Activated CD4-positive, alpha-beta T cell treated with anti-CD3 and anti-CD28 coated beads, Interleukin-2, amount 10 ng/mL, durations not matched to agents 24 days and 14 days (primary cell): ENCODE measurements at places on chromosomes 4 and X. TPM values are rescaled to one million over a fixed set of nuclear protein-coding genes. Genes with fewer than 3 reads are reported as not detected.

MSANTD1 gene
- 0.62 and 0.70 TPM in 2 replicates for total RNA-seq

ITM2A gene
- total RNA-seq, result 102 and 113 TPM in 2 replicates

MND1 gene
- total RNA-seq, result 15.0 and 18.8 TPM in 2 replicates

FOXR2 gene
- total RNA-seq, result not detected in 2 replicates

SMIM10 gene
- total RNA-seq, result 0.65 and 0.88 TPM in 2 replicates

AP1AR gene
- total RNA-seq, result 20.5 and 27.0 TPM in 2 replicates

GPM6B gene
- total RNA-seq, result 0.14 TPM in 1 of 2 replicates, not detected in the other

HTRA3 gene
- 0.12 TPM in 1 of 2 replicates, not detected in the other for total RNA-seq

PABPC1L2A gene
- total RNA-seq, result not detected in 2 replicates

GRCh38 chrX:105477351-105477750 is 256.9 kb upstream of the TEX13A start:
- no peaks in the 10 kb centered on the region for H3K27me3 ChIP-seq
- no peak overlapping the region for H3K27ac ChIP-seq
- no peaks in the 10 kb centered on the region for H3K4me1 ChIP-seq

GRCh38 chrX:72306085-72306801 is 529 bp upstream of the CITED1 start:
- H3K36me3 ChIP-seq, result no peaks in the 10 kb centered on the region
- no peak overlapping the region for H3K27ac ChIP-seq
- peaks cover 62% of the 10 kb centered on the region for H3K27me3 ChIP-seq
- peak overlapping the region; percentile 86 for H3K4me3 ChIP-seq
- peaks cover 21% of the 10 kb centered on the region for H3K4me1 ChIP-seq

DNA sequence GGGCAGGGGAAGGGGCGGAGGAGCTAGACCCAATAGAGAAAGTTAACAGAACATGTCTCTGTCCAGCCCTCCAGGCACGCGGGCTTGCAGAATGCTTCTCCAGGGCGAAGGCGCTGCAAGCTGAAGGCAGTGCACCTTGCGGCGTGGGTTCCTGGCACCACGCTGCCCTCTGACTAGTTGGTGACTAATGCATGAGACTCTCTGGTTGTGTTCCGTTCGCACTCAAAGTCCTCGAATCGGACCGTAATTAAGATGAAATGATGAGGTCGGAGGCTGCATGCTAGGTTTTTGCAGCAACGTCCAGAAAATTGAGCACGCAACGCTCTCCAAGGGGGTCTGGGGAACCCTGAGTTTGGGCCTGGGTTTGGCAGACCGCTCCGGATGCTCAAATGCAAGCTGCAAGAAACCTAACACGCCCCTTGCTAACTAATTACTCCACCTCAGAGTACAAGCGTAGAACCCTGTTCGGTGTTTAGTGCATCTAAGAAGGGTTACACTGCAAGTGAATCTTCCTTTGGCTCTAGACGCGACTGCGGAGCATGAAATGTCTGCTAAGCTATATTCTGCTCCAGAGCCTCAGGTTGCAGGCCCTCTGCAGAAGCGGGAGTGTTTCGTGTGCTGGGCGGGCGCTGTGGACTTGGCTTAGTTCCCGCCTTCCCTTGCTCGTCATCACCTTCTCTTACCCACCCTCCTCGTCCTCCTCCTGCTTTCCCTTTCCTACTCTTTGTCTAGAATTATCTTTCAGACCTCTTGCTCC is 57.1 kb upstream of the NKAP start:
- H3K4me1 ChIP-seq, result peaks cover 2% of the 10 kb centered on the region
- DNase-seq, result no peak
- no peak overlapping the region for H3K4me3 ChIP-seq
- peaks cover 59% of the 10 kb centered on the region for H3K27me3 ChIP-seq
- H3K36me3 ChIP-seq, result no peaks in the 10 kb centered on the region
- no peak overlapping the region for H3K27ac ChIP-seq

DNA sequence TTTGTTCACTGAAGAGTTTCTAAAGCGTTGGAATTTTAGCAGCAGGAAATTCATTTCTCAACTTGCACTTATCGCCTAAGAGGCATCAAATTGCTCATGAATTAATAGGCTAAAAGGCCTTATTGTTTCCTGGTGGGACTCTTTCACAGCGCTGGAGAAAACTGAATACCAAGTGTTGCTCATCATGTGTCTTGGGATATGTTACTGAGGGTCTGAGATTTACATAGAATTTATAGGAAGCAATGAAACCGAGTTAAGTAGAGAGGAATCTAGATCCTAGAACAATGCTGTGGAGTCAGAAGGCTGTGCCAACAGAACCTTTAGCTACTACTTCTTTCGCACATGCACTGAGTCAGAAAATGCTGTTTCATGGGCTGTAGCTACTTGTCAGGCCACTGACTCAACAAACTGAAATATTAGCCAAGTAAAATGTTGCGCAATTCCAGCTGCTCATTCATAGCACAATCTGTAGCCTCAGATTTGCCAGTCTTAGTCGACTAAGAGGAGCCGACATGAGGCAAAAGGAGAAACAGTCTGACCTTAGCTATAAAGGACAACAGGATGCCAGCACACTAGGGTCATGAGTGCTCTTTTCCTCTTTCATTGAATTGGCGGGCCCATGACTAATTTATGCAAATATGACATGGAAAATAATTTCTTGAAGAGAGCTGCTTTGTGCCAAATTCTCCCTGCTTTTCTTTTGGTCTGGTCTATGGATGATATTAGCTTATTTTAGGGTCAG is 35.9 kb upstream of the CXCL8 start:
- no peak overlapping the region for H3K4me3 ChIP-seq
- H3K36me3 ChIP-seq, result no peaks in the 10 kb centered on the region
- H3K27ac ChIP-seq, result no peak overlapping the region

- H3K27me3 ChIP-seq, result no peaks in the 10 kb centered on the region
- no peak for DNase-seq
- H3K27ac ChIP-seq, result no peak within 1 kb of the TSS
- no peaks in the 10 kb centered on the region for H3K36me3 ChIP-seq
- H3K4me1 ChIP-seq, result no peaks in the 10 kb centered on the region
- H3K4me3 ChIP-seq, result no peak within 1 kb of the TSS
Observed at GRCh38 chrX:87517571-87518141, at the start of gene KLHL4. KLHL4 (plus strand) TSS chrX:87517802; CDS start chrX:87517894, 92 bp downstream.

DNA sequence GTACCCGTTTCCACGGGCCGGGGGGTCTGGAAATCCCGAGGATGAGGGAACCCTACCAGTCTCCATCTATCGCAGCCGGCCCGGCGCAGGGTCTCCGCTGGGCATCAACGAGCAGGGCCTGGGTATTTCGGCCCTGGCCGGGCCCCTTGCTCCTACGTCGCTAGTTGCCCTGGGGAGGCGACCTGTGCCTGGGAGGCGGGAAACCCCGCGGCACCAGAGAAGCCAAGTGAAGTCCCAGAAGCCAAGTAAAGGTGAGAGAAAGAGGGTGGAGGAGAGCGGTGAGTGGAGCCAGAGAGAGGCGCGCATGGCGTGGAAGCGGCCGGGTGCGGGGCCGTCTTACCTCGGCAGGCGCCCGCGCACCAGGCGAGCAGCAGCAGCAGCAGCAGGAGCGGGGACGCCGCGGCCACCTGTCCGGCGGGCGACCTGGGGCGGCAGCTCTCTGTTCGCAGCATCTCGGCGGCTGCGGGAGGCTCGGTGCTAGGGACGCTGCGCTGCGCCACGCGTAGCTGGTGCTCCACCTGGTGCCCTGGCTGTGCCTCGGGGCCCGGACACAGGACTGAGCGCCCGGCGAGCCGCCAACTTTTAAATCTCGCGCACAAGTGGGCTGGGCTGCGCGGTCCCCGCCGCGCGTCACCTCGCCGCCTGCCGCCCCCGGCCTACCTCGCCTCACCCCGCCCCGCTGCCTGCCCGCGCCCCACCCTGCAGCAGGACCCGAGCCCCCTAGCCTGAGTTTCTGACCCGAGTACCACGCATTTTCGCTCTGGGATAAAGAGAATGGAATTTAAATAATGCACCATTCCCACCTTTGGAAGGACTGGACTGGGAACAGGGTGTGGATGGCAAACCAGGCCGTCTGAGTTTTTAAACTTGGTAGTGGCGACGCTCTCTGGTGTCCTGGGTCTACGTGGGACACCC is at the start of gene NMU:
NMU (minus strand) TSS at position 558 of the 915 bp plus-strand sequence; CDS start at position 452, 106 bp downstream.
- no peaks in the 10 kb centered on the region for H3K36me3 ChIP-seq
- peaks cover 68% of the 10 kb centered on the region for H3K27me3 ChIP-seq
- DNase-seq, result peak; percentile 69
- peak within 1 kb of the TSS; percentile 76 for H3K4me3 ChIP-seq
- no peak within 1 kb of the TSS for H3K27ac ChIP-seq

- H3K27me3 ChIP-seq, result no peaks in the 10 kb centered on the region
- H3K36me3 ChIP-seq, result no peaks in the 10 kb centered on the region
- H3K4me1 ChIP-seq, result no peaks in the 10 kb centered on the region
Observed at GRCh38 chr4:67894659-67895058, 10.9 kb upstream of the TMPRSS11D start.

- H3K36me3 ChIP-seq, result no peaks in the 10 kb centered on the region
- peak; percentile 80 for DNase-seq
- H3K4me1 ChIP-seq, result no peaks in the 10 kb centered on the region
- H3K27me3 ChIP-seq, result peaks cover 30% of the 10 kb centered on the region
- H3K27ac ChIP-seq, result no peak overlapping the region
Observed at GRCh38 chrX:135185795-135186443, 14.7 kb upstream of the CT55 start.

DNA sequence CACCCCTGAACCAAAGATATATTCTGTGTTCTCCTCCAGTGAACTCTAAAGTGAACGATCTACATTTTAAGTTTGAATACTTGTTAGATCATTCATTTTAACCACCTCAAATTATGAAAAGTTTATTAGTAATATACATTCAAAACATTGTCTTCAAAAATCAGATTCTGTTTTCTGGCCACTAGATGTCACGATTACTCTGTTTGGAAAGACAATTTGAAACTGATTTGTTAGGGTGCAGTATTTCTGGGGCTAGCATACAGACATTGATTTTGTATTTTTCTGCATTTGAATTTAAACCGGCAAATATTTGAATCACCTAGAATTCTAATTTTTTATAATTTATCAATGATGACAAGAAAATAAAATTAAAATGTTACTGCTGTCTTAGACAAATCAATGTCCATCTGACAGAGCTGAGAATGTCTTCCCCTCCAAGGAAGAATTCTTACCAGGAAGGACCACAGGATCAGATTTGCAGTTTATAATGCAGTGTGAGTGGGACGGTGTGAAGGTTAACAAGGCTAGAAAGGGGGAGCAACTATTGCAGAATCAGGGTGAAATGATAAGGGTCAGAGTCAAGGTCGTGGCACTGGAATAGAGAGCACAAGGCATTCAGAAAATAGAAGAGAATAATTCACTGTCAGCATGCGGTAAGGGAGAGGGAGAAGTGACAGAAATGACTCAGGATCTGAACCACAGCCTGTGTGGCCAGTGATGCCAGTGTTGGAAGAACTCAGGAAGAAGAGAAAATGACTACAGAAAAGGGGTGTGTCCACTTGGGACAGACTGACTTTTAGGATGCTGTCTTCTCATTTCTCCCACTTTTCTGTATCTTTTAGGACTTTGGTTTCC is 91.6 kb downstream of the ANXA10 start:
- DNase-seq, result no peak
- H3K27me3 ChIP-seq, result no peaks in the 10 kb centered on the region
- H3K4me3 ChIP-seq, result no peak overlapping the region
- peaks cover 5% of the 10 kb centered on the region for H3K4me1 ChIP-seq
- H3K27ac ChIP-seq, result no peak overlapping the region

DNA sequence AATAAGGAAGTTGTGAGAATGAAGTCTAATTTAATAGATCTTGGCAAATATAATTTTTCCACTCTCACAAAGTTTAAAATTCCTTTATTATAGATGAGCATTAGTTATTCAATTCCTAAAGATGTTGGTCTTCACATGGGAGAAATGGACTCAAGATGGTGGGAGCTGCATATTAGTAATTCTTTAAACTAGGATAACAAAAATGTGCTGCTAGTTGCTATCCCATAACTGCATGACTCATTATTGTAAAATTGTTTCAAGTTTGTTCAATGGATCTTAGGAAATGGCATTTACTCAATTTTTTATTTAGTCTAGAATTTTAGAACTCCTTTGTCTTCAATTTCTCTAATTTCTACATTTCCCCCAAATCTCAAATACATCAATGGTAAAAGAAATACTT is 155.8 kb downstream of the ATP10D start:
- H3K27ac ChIP-seq, result no peak overlapping the region
- H3K36me3 ChIP-seq, result no peaks in the 10 kb centered on the region
- no peak for DNase-seq
- peaks cover 6% of the 10 kb centered on the region for H3K27me3 ChIP-seq

- no peak overlapping the region for H3K4me3 ChIP-seq
- H3K4me1 ChIP-seq, result no peaks in the 10 kb centered on the region
- H3K36me3 ChIP-seq, result no peaks in the 10 kb centered on the region
- H3K27me3 ChIP-seq, result no peaks in the 10 kb centered on the region
Observed at GRCh38 chr4:150355858-150356455, 226.0 kb upstream of the MAB21L2 start.

DNA sequence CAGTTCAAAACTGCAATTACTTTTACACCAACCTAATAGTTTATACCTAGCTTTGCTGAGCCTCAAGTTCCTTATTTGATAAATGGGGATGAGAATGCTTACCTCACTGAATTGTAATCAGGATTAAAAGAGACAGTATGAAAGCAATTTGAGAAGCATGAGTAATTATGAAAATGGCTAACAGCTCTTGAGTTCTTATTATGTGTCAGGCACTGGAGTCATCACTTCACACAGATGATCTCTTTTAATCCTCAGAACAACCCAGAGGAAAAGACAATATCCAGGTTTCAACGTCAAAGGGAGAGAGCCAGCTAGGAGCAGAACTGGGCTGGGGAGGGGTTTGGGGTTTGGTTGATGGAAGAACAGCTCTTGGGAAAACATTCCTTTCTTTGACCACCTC is 221.0 kb upstream of the NWD2 start:
- no peaks in the 10 kb centered on the region for H3K27me3 ChIP-seq
- H3K4me1 ChIP-seq, result no peaks in the 10 kb centered on the region
- no peak for DNase-seq
- H3K27ac ChIP-seq, result no peak overlapping the region

DNA sequence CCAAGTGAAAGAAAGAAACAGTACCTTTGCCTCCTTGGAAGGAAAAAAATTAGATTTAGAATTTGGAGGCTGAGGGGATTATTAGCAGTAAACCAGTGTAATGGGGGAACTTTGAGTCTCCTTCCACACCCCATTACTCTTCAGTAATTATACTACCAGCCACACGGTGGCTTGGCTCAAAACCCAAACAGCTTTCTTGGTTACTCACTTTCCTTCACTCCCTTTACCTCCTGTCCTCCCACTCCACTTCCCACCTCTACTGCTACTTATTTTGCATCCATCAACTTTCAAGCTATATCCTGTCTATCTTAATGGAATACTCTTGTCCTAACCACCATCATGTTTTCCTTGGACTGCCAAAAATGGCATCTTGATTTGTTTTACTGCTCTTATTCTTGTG is 310.6 kb upstream of the AADAT start:
- H3K27me3 ChIP-seq, result no peaks in the 10 kb centered on the region
- H3K4me1 ChIP-seq, result no peaks in the 10 kb centered on the region
- no peak overlapping the region for H3K27ac ChIP-seq
- DNase-seq, result no peak

GRCh38 chr4:102627831-102628523 is 126.8 kb downstream of the NFKB1 start:
- no peak for DNase-seq
- no peaks in the 10 kb centered on the region for H3K27me3 ChIP-seq
- H3K27ac ChIP-seq, result peak overlapping the region; percentile 79
- H3K36me3 ChIP-seq, result peaks cover 8% of the 10 kb centered on the region
- no peak overlapping the region for H3K4me3 ChIP-seq
- peaks cover 51% of the 10 kb centered on the region for H3K4me1 ChIP-seq
